ENCODE measurements at places on chromosomes 16 and 17. TPM values are rescaled to one million over a fixed set of nuclear protein-coding genes. Genes with fewer than 3 reads are reported as not detected.

Gene MYL11
- not detected for total RNA-seq

Gene TMEM100
- total RNA-seq = 1.4 TPM

Gene CMTM3
- 45.8 TPM for total RNA-seq

DNA sequence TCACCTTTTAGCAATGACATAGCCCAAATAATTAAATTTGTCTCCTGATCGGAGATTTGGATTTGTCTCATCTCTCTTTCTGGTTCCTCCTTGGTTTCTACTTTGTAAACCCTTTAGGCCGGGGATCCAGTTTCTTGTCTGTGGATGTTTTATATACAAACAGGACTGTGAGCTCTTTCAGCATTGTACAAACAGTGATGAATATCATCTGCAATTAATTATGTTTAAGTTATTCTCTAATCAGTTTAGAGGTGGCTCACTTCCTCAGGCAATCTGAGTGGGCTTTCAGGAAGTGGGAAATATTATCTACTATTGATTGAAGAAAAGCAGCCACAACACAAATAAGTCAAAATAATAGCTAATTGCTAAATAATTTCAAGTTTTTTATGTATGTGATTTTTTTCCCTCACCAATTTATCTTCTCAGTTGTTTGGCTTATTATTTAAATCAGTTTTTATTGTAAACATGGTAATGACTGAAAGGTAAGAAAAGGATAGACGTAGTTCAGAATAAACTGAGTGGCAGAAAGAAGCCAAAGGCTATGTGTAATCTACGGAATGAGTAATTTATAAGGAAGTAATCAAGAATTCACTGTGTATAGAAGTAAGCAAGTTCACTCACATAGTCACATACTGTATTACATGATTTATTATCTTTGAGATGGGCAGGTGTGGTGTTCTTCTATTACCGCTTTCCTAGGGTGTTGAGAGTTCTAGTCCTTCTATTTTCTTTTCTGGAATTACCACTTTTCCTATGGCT, 3.4 kb upstream of the ABCC11 start:
- H3K27ac ChIP-seq = no peak overlapping the region
- peaks cover 3% of the 10 kb centered on the region for H3K4me1 ChIP-seq
- no peak overlapping the region for H3K4me3 ChIP-seq
- no peaks in the 10 kb centered on the region for H3K36me3 ChIP-seq
- no peaks in the 10 kb centered on the region for H3K27me3 ChIP-seq
- no peak for DNase-seq

DNA sequence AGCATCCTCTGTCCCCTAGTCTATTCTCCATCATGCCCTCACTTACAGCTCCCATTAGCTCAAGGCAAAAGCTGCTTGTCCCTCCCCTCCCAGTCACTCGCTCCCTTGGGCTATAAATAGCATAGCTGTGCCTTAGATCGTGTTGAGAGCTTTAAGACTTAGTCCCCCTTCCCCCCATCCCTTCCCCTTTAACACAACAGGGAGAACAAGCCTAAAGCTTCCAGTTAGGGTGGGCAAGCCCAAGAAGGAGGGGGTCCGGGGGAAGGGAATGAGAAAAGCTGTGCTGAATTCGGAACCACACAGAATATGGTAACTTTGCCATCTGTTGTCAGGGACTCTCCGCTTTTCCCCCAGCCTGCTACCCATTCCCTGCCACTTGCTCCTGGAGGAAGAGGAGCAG, 4.9 kb upstream of the HIGD1B start:
- DNase-seq = no peak
- H3K4me3 ChIP-seq = peak overlapping the region; percentile 67
- H3K27me3 ChIP-seq = peaks cover 4% of the 10 kb centered on the region
- H3K4me1 ChIP-seq = peaks cover 21% of the 10 kb centered on the region
- peak overlapping the region; percentile 71 for H3K27ac ChIP-seq

GRCh38 chr17:41177727-41178271, at the start of gene KRTAP4-2:
KRTAP4-2 (minus strand) TSS chr17:41178221; CDS start chr17:41178164, 57 bp downstream.
- DNase-seq = peak; percentile 15
- peaks cover 4% of the 10 kb centered on the region for H3K27me3 ChIP-seq
- H3K4me1 ChIP-seq = no peaks in the 10 kb centered on the region
- peaks cover 5% of the 10 kb centered on the region for H3K36me3 ChIP-seq
- H3K27ac ChIP-seq = no peak within 1 kb of the TSS
- H3K4me3 ChIP-seq = no peak within 1 kb of the TSS

DNA sequence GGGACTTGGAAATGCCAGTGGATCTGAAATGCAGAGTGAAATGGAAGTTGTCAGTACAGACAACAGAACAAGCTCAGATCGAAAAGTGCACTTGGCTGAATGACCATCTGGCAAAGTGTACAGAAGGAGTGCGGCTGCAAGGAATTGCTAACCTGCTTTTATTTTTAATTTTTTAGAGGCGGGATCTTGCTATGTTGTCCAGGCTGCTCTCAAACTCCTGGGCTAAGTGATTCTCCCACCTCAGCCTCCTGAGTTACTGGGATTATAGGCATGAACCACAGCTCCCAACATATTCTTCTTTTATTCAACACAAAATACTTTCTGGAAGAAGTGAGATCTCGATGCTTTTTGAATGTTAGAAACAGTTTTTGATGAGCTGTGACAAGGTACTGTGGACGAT, 3.6 kb downstream of the LRRC59 start:
- H3K4me3 ChIP-seq = no peak overlapping the region
- H3K27me3 ChIP-seq = peaks cover 6% of the 10 kb centered on the region
- peaks cover 6% of the 10 kb centered on the region for H3K4me1 ChIP-seq
- DNase-seq = no peak
- H3K36me3 ChIP-seq = no peaks in the 10 kb centered on the region
- H3K27ac ChIP-seq = no peak overlapping the region

- H3K27me3 ChIP-seq = peaks cover 2% of the 10 kb centered on the region
- peaks cover 10% of the 10 kb centered on the region for H3K36me3 ChIP-seq
- H3K4me3 ChIP-seq = no peak overlapping the region
- H3K4me1 ChIP-seq = peaks cover 39% of the 10 kb centered on the region
- no peak overlapping the region for H3K27ac ChIP-seq
Measured at GRCh38 chr17:34171245-34171818, 83.8 kb upstream of the CCL2 start.

GRCh38 chr17:5820721-5821456, 236.6 kb upstream of the NLRP1 start:
- H3K27ac ChIP-seq = no peak overlapping the region
- peaks cover 11% of the 10 kb centered on the region for H3K27me3 ChIP-seq
- peaks cover 20% of the 10 kb centered on the region for H3K4me1 ChIP-seq
- no peak overlapping the region for H3K4me3 ChIP-seq
- DNase-seq = no peak
- H3K36me3 ChIP-seq = no peaks in the 10 kb centered on the region

DNA sequence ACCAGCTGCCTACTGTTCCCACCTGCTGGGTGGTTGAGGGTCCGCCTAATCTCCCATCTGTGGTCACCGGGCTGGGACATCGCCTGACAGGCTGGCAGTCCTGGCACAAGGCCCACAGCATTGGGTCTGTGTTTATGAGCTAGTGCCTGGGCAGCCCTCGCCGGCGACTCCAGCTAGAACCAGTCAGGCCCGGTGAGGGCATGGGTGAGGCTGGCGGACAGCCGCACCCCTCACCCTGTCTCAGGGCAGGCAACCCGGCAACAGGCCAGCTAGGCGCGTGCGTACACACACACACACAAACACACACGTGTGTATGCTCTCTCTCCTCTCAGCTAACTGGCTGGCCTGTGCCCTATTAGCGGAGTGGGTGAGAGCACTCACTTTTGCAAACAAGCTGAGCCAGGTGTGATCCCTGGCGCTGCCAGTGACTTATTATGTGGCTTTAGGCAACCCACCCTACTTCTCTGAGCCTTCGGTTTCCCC, 10.4 kb downstream of the HSD11B2 start:
- no peaks in the 10 kb centered on the region for H3K36me3 ChIP-seq
- peaks cover 15% of the 10 kb centered on the region for H3K4me1 ChIP-seq
- DNase-seq = no peak
- H3K27ac ChIP-seq = no peak overlapping the region
- peaks cover 12% of the 10 kb centered on the region for H3K27me3 ChIP-seq

DNA sequence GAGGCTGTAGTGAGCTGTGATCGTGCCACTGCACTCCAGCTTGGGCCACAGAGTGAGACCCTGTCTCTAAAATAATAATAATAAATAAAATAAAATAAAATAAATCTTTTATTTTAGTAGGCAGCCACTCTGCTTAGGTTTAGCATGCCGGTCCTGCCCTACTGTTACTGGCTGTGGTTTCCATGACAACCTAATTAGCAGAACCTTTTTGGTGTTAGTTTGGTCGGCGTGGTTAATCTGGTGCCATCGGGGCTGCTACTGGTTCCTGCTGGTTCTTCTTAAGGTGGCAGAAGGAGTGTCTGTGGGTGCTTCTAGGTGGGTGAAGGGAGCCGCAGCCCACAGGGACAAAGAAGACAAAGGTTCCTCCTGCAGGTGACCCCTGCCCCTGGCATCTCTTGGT, 37.8 kb upstream of the CBX4 start:
- H3K4me1 ChIP-seq = no peaks in the 10 kb centered on the region
- no peak overlapping the region for H3K4me3 ChIP-seq
- DNase-seq = no peak
- no peak overlapping the region for H3K27ac ChIP-seq

GRCh38 chr16:21088646-21089538, 61.8 kb downstream of the DNAH3 start:
- H3K36me3 ChIP-seq = no peaks in the 10 kb centered on the region
- no peak overlapping the region for H3K4me3 ChIP-seq
- no peaks in the 10 kb centered on the region for H3K4me1 ChIP-seq
- no peak overlapping the region for H3K27ac ChIP-seq
- DNase-seq = no peak

DNA sequence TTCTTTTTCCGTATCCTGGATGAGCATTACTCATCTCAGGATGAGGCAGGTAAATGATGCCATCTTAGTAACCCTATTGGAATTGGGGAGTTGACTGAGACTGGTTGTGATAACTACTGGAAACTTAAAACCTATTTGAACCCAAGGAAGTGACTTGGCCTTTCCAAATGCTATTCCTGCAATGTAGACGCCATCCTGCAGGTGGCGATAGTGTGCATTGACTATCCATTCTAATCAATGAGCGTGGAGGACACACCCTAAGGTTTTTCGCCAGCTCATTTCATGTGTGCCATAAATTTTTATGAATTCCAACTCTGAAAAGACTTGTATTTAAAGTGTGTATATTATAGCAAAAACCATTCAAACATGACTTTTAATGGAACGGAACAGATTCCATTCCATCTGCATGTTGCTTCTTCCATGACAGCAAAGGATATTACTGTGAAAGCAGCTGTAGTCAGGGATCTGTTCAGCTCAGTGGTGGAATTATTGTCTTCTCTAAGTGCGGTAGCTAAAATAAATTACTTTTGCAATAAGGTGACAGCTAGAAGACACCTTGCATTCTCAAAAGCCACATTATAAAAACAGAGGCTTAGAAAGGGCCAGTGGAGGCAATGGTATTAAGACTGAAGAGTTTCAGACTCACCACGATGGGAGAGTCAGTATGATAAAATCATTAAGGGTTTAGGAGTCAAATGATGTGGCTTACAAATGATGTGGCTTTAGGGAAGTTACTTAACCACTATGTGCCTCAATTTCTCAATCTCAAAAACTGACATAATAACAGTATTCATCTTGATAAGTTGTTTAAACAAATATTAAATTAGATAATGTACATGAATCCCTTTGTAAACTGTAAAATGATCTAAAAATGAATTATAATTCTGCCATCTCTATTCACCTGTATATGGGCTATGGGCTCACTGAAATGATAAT, 55.5 kb downstream of the SYT17 start:
- no peak overlapping the region for H3K27ac ChIP-seq
- no peaks in the 10 kb centered on the region for H3K27me3 ChIP-seq
- no peak overlapping the region for H3K4me3 ChIP-seq
- DNase-seq = peak; percentile 76

- no peaks in the 10 kb centered on the region for H3K36me3 ChIP-seq
- DNase-seq = no peak
- H3K4me3 ChIP-seq = peak overlapping the region; percentile 99
- H3K4me1 ChIP-seq = peaks cover 9% of the 10 kb centered on the region
- H3K27ac ChIP-seq = peak overlapping the region; percentile 98
- H3K27me3 ChIP-seq = peaks cover 2% of the 10 kb centered on the region
Measured at GRCh38 chr17:75262112-75262606, 480 bp downstream of the MRPS7 start.

DNA sequence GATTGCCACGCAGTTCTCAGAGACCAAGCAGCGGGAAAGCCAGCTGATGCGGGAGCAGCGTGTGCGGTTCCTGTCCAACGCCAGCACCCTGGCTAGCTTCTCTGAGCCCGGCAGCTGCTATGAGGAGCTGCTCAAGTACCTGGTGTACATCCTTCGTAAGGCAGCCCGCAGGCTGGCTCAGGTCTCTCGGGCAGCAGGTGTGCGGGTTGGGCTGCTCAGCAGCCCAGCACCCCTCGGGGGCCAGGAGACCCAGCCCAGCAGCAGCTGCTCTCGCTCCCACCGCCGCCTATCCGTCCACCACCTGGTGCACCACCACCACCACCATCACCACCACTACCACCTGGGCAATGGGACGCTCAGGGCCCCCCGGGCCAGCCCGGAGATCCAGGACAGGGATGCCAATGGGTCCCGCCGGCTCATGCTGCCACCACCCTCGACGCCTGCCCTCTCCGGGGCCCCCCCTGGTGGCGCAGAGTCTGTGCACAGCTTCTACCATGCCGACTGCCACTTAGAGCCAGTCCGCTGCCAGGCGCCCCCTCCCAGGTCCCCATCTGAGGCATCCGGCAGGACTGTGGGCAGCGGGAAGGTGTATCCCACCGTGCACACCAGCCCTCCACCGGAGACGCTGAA, 15.2 kb downstream of the CACNA1G start:
- no peak overlapping the region for H3K27ac ChIP-seq
- H3K36me3 ChIP-seq = peaks cover 3% of the 10 kb centered on the region
- peaks cover 13% of the 10 kb centered on the region for H3K27me3 ChIP-seq
- H3K4me1 ChIP-seq = peaks cover 10% of the 10 kb centered on the region
- no peak overlapping the region for H3K4me3 ChIP-seq
- DNase-seq = no peak

- peaks cover 3% of the 10 kb centered on the region for H3K27me3 ChIP-seq
- no peaks in the 10 kb centered on the region for H3K4me1 ChIP-seq
- no peak overlapping the region for H3K27ac ChIP-seq
- H3K4me3 ChIP-seq = no peak overlapping the region
- no peak for DNase-seq
- no peaks in the 10 kb centered on the region for H3K36me3 ChIP-seq
Measured at GRCh38 chr16:79437764-79438751, 162.5 kb downstream of the MAF start.

DNA sequence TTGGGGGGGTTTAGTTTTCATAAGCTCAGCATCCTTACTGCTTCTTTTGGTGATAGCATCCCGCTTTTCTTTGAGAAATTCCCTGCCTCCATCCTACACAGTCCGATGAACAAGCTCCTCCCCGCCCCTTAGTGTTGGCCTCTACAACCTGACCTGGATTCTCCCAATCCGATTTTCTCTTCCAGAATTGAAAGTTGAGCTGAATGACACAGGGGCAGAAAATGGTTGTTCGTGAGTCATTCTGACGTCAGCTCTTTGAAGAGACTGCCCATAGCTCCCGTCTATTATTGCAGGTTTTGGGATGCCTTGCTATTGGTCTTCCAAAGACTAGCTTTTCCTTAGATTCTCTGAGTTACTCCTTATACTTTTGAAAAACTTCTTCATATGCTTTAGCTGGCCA, 279.7 kb downstream of the SLC39A11 start:
- no peaks in the 10 kb centered on the region for H3K27me3 ChIP-seq
- H3K4me3 ChIP-seq = no peak overlapping the region
- peaks cover 18% of the 10 kb centered on the region for H3K36me3 ChIP-seq
- no peak overlapping the region for H3K27ac ChIP-seq
- no peak for DNase-seq
- H3K4me1 ChIP-seq = no peaks in the 10 kb centered on the region

Data from glutamatergic neuron (in vitro differentiated cells).